Immature natural killer cell (primary cell): ENCODE measurements at places on chromosomes 5 and 9.

GRCh38 chr5:159005062-159005461, 94.7 kb downstream of the EBF1 start:
- DNase-seq: no peak

DNA sequence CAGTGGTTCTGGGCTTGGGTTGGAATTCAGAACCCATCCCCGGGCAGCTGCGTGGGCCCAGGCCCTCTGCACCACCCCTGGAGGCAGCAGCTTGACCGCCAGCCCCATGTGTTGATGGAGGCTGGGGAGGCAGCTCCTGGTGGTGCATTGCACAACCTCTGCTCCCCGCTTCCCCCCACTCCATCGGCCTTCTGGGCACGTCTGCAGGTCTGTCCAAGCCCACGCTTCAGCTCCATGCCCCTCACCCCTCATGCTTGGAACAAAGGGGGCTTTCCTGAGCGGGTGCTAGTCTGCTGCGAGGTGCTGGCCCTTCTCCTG, 1.4 kb downstream of the NCS1 start:
- no peak for DNase-seq

GRCh38 chr9:110521206-110521605, 58.3 kb downstream of the SVEP1 start:
- DNase-seq: no peak

- peak; percentile 54 for DNase-seq
These were observed 59.3 kb downstream of the OSTF1 start for GRCh38 chr9:75147638-75148037.

GRCh38 chr5:172878585-172878932, 44.5 kb downstream of the ERGIC1 start:
- DNase-seq: no peak

DNA sequence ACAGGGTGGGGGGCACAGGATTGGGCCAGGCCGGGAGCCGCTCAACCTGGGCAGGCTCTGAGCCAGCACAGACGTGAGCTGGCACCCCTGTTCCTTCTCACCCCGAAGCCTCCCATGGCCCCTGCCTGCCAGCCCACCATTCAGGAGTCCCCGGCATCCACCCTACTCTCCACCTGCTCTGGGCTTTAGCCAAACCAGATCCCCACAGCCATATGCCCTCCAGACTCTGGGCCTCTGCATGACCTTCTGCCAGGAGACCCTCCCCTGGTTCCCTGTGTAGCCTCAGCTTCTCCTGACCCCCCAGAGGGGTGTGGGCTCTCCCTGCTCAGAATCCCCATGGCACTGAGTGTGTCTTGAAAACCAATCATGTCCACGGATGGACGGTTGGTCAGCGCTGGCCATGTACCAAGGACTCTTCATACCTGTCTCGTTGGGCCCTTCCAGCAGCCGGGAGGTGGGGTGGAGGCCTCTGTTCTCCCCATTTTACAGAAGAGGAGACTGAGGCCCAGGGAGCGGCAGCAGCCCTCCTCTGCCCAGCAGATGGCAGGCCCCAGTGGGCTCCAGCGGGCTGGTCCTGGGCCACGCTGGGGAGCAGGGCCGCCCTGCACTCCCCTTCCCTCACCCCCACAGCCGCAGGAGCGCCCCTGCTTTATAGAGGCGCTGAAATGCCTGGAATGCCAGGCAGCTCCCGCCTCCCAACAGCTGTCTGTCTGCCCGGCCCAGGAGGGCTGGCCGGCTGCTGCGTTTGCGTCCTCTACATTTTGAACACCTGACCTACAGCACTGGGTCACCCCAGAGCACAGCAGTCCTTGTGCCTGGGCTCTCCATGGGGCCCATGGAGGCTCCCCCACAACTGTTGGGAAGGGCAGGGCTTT, 3.5 kb upstream of the MYMK start:
- DNase-seq: no peak

- no peak for DNase-seq
These were observed 22.5 kb downstream of the PITX1 start for GRCh38 chr5:135011355-135012032.

DNA sequence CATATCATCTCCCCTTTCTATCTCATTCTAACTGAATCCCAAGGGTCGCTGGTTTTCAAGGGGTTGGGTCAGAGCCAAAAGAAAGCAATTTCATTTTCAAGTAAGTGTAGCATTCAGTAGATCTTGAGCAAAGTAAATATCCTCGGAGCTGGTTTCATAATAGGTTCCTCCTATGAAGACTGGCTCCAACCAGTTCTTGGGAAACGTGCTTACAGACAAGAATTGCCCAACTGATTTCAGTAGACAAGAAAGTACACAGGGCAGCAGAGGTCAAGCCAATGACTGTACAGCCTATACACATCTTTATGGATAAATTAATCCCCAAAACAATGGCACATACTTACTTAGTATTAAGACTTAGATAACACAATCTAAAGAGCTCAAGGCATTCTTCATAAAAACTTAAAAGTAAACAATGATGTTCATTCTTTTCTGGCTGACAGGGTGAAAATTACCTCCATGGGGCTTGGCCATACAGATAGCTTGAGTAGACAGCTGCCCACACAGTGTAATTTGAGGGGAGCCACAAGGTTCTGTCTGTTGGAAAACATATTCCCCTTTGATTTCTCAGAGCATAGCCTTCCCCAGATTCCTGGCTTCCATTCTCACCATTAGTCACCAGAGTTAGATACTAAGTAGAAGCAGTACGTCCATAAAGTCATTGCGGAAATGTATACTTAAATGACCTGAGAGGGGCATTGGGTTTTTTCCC, 163.9 kb downstream of the ARRDC3 start:
- DNase-seq: no peak
